Epithelial cell of alveolus of lung (primary cell): ENCODE measurements at places on chromosomes 7 and 10. TPM values are rescaled to one million over a fixed set of nuclear protein-coding genes. Genes with fewer than 3 reads are reported as not detected.

The AKR1D1 gene
- not detected in 2 replicates for total RNA-seq

The TMEM213 gene
- not detected in 2 replicates for total RNA-seq

The MLXIPL gene
- total RNA-seq = 2.3 TPM in 1 of 2 replicates, not detected in the other

The SUN3 gene
- not detected in 2 replicates for total RNA-seq

The EIF4H gene
- total RNA-seq = 269 and 311 TPM in 2 replicates

The ZNF239 gene
- total RNA-seq = 1.4 and 3.6 TPM in 2 replicates

The COL1A2 gene
- 2,043 and 2,173 TPM in 2 replicates for total RNA-seq

The EPHB6 gene
- 10.5 and 23.0 TPM in 2 replicates for total RNA-seq

The PRTFDC1 gene
- 12.0 and 18.6 TPM in 2 replicates for total RNA-seq

The CTAGE8 gene
- total RNA-seq = 0.08 and 0.26 TPM in 2 replicates

The KIAA1217 gene
- 3.7 and 5.6 TPM in 2 replicates for total RNA-seq

The VWDE gene
- 0.13 and 1.4 TPM in 2 replicates for total RNA-seq

The ATP5MK gene
- 211 and 238 TPM in 2 replicates for total RNA-seq

The HOXA6 gene
- 15.0 and 18.1 TPM in 2 replicates for total RNA-seq

The HNRNPF gene
- 199 and 209 TPM in 2 replicates for total RNA-seq

The ABCB8 gene
- total RNA-seq = 17.0 and 45.3 TPM in 2 replicates

The TMEM176B gene
- 14.3 TPM in 1 of 2 replicates, not detected in the other for total RNA-seq

The DIP2C gene
- total RNA-seq = 8.7 and 9.3 TPM in 2 replicates

The FAM24B gene
- 2.2 and 2.8 TPM in 2 replicates for total RNA-seq

The TRPV6 gene
- total RNA-seq = 0.39 TPM in 1 of 2 replicates, not detected in the other

The TPK1 gene
- total RNA-seq = 1.1 and 3.7 TPM in 2 replicates

The CYP2W1 gene
- not detected in 2 replicates for total RNA-seq

The CCDC172 gene
- total RNA-seq = not detected in 2 replicates

The NPC1L1 gene
- 0.24 TPM in 1 of 2 replicates, not detected in the other for total RNA-seq

The ASAH2 gene
- total RNA-seq = 0.56 and 0.65 TPM in 2 replicates

The ELMO1 gene
- total RNA-seq = 0.52 and 2.3 TPM in 2 replicates

The ACTL6B gene
- total RNA-seq = not detected in 2 replicates

The TACC2 gene
- total RNA-seq = 6.6 and 6.9 TPM in 2 replicates

The ADIRF gene
- total RNA-seq = 2.7 and 24.5 TPM in 2 replicates

The TMEM196 gene
- total RNA-seq = 0.24 TPM in 1 of 2 replicates, not detected in the other

The KCND2 gene
- 1.7 and 2.6 TPM in 2 replicates for total RNA-seq

The SCART1 gene
- total RNA-seq = 0.26 and 1.4 TPM in 2 replicates

The PRF1 gene
- not detected in 2 replicates for total RNA-seq

The MYO1G gene
- total RNA-seq = 0.13 and 0.56 TPM in 2 replicates

The NANOS1 gene
- 0.65 and 0.72 TPM in 2 replicates for total RNA-seq

The KCTD7 gene
- total RNA-seq = 10.5 and 19.0 TPM in 2 replicates

The DNAH11 gene
- total RNA-seq = 0.48 and 1.2 TPM in 2 replicates

The NEUROD6 gene
- not detected in 2 replicates for total RNA-seq

The CCL24 gene
- total RNA-seq = not detected in 2 replicates

The SNX10 gene
- 0.24 and 0.26 TPM in 2 replicates for total RNA-seq

The VSTM4 gene
- 1.4 and 6.6 TPM in 2 replicates for total RNA-seq

The PVRIG gene
- not detected in 2 replicates for total RNA-seq

The CHRM2 gene
- total RNA-seq = 10.7 and 11.4 TPM in 2 replicates

The NUTM2E gene
- 0.13 TPM in 1 of 2 replicates, not detected in the other for total RNA-seq

The ABCC2 gene
- total RNA-seq = 1.0 and 3.4 TPM in 2 replicates
